ENCODE measurements at places on chromosomes 12 and 14.

DNA sequence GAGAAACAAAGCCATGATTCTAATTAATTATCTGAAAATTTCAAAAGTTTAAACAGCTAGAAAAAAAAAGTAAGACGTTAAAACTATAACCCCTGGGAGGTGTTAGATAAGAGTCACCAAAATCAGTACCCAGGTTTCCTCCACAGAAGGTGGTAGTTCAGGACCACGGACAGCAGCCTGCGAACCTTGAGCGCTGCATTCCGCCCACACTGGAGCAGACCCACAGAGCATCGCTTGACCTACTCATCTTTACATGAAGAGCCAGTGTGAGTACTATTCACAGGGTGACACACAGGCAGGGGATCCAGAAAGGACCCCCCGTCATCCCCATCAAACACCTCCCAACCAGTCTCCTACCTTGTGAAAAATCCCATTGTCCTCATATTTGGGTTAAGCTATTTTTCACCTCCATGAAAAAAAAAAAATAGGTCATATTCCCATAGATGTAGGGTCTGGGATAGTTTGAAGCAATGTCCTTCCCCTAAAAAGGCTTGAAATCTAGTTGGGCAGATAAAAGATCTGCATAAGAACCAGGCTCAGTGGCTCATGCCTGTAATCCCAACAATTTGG is 8.8 kb upstream of the CHGA start:
- no peak for DNase-seq

DNA sequence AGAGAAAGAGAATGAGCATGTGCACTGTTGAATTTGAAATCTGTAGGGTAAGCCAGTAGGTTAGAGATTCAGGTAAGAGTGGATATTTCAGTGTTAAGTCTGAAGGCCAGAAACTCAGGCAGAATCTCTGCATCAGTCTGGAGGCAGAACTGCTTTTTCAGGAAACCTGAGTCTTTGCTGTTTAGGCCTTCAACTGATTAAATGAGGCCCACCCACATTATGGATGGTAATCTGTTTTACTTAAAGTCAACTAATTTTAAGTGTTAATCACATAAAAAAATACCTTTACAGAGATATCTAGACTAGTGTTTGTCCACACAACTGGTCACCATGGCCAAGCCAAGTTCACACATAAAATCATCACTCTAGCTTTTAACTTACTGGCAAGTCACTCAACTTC is 205.0 kb upstream of the DDHD1 start:
- DNase-seq, result no peak

DNA sequence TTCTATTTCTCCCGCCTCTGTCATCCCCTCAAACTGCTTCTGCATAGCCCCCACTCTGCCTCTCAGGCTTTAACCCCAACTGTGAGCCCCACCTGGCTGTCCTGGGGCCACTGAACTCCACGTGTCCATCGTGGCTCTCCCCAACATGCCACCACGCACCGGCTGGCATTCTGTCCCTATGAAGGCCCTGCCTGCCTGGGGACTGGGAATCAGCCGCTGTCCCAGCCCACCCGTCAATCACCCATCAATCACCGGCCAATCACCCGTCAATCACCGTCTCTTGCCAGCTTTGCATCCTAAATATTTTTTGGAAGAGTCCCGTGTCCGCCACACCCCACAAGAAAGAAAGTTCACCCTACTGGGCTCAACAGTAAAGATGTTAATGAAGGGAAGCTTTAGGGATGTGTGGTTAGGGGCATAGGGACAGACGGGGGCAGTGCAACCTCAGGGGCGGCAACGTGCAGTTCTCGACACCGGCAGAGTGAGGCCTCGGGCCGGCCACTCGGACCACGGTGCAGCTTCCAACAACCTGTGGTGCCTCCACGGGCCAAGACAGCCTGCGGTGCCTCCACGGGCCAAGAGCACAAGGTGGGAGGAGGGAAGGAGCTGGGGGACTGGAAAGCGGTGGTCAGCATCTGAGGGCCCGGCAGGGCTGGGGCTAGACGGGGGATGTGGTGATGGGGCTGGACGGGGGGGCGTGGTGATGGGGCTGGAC is 85.6 kb downstream of the GALNT9 start:
- DNase-seq, result no peak

GRCh38 chr14:68952531-68953195 is 26.4 kb downstream of the ACTN1 start:
- DNase-seq, result no peak

DNA sequence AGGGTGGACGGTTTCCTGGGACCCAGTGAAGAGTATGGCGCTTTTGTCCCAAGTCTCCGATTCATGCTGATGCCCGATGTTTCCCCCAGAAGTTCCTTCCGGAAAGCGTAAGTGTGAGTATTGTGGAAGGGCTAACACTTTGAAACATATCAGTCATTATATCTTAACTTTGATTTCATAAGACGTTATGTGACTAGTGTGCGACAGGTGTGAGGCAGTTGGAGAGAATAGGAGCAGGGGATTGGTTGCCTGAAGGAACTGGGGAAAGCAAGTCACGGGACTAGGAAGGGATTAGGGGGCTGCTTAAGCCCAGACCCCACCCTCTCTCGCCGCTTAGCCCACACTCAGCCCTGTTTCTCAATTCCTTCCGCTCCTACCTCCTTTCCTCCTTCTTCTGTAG is 154.9 kb downstream of the CHST11 start:
- DNase-seq, result no peak

- DNase-seq, result no peak
These were observed 25.4 kb upstream of the ATXN2 start for GRCh38 chr12:111624540-111624939.

GRCh38 chr12:24773996-24774395 is 174.9 kb downstream of the BCAT1 start:
- no peak for DNase-seq

GRCh38 chr12:123762715-123763052 is 583 bp downstream of the DNAH10 start:
- no peak for DNase-seq

- no peak for DNase-seq
These were observed 106.4 kb downstream of the PCNX1 start for GRCh38 chr14:71013551-71014192.

- DNase-seq, result no peak
These were observed 44.6 kb downstream of the CEP83 start for GRCh38 chr12:94415066-94415465.

Data from thoracic aorta (tissue), 2 donors.